ENCODE measurements at places on chromosomes 1 and 21.
A peak's percentile ranks its signal among the peaks of the same experiment; 100 is the strongest.

- no peak for DNase-seq
These were observed 75.2 kb downstream of the NFIA start for GRCh38 chr1:61157468-61157987.

DNA sequence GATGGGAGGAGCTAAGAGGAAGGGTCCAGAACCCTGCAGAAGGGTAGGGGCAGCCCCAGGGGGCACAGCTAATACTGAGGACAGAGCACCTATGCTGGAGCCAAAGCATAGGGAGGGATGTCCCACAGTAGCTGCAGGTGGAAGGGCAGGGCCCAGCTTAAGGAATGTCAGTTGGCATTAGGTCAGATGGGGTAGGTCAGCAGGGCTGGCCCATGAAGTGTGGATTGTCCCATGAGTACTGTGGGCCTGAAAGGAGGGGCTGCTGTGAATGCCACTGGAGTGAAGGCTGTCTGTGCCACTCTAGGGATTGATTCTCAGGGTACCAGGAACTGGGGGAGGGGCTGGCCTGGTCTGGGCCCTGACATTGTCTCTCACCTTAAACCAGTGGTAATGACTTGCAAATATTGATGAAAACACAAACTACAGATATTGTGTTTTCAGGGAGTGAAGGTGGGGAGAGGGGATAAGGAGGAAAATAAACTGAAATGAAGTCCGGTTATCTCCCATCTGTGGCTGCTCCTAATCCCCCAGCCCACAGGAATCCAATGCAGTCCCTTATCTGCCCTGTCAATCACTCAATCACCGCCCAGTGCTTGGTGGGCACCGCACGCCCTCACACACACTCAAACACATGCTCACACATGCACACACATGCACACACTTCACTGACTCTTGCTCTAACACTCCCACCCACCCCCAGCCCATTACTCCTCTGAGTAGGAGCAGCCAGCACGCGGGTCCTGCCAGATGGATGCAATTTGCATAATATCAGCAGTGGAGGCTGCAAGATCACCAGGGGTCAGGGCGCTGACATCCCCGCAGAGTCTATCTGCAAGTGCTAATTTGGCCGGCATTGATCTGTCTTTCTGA lies 27.8 kb downstream of the DMAP1 start:
- no peak for DNase-seq

- no peak for DNase-seq
These were observed 6.8 kb downstream of the SPRR5 start for GRCh38 chr1:152953761-152954160.

DNA sequence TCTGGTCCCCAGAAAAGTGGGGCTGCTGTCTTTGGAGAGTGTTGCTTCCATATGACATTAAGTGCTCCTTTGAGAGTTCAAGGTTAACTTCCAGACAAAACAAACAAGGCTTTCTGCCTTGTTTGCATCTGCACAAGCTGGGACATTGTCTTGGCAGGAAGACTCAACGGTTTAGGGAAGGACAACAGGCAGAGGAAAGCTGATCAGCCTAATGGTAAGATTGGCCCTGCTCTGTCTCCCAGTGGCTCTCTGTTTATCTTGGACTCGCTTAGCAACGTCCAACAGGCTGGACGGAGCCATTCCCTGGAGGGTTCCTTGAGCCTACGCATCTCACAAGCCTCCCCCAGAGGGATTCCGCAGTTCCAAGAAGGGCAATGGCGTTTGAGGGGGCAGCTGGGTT lies 62.2 kb upstream of the SLC44A3 start:
- DNase-seq, result peak; percentile 52

DNA sequence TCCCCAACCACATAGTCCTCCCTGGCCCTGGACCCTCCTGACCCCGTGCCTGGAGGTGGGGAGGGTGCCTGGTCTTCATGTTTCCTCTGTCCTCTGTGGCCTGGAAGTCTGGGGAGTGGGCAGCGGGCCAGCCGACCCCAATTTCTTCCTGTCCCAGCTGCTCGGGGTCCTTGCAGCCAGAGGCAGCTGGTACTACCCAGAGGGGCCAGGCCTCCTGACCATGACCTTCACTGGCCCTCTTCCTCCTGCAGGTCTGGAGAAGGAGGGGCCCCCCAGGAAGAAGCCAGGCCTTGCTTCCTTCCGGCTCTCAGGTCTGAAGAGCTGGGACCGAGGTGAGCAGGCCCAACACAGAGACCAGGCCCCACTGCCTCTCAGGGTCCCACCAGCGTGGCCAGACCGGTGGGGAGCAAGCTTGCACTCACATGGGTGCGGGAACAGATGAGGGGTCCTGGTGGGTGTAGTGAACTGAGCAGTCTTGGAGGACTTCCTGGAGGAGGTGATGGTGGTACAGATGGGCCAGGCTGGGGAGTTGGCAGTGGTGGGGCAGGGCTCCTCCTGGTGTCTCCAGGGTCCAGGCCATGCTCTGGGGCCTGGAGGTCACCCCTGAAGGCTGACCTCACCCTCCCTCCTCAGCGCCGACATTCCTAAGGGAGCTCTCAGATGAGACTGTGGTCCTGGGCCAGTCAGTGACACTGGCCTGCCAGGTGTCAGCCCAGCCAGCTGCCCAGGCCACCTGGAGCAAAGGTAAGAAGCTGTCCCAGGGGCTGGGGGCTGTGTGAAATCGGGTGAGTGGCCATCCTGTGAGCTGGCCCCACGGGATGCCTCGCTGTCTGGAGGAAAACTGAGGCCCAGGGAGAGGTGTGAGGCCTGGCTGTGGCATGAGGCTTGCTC lies 32.7 kb downstream of the TRIM11 start:
- peak; percentile 36 for DNase-seq

GRCh38 chr1:6961905-6962477 lies 176.7 kb downstream of the CAMTA1 start:
- no peak for DNase-seq

DNA sequence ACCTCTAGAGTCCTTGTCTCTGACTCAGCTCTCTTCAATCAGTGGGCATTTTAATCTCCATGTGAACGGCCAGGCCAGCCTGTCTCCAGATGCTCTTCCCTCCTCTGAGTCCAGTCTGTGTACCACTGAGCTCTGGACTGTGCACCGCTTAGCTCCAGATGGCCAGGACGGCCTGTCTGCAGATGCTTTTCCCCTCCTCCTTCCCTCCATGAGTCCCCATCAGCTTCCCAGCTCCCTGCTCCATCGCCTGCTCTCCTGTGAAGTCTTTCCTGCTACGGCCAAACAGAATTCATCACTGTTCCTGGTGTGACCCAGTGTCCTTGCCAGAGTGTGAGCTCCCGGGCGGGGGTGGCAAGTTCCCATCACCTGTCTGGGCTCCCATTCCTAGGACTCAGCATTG lies 42.0 kb downstream of the STUM start:
- DNase-seq, result no peak

- DNase-seq, result peak; percentile 37
These were observed 479.3 kb upstream of the RUNX1 start for GRCh38 chr21:35528116-35529042.

GRCh38 chr1:19418503-19418971 lies 66.8 kb downstream of the CAPZB start:
- no peak for DNase-seq
